Fibroblast of skin of back (primary cell): ENCODE measurements at places on chromosomes 11 and 22.

DNA sequence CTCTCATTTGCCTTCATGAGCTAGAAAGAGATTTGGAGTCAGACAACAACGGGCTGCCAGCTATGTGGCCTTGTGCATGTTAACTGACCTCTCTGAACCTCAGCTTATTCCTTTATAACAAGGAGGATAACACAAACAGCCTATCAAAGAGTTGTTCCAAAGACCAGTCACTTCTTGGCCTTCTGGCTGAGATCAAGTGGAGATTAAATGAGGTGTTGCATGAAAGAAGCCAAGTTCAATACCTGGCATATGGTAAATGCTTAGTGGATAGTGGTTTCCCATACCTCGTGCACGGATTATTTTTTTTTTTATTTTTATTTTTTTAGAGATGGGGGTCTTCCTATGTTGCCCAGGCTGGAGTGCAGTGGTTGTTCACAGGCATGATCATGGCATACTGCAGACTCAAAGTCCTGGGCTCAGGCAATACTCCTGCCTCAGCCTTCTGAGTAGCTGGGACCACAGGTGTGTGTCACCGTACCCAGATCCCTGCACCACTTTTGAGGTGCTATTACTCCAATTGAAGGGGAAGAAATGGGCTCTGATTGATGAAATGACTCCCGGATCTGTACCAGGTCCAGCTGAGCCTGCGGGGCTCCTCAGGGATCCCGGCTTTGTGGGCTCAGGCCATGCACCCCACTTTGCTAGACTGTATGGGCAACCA is 4.9 kb downstream of the LGALS1 start:
- DNase-seq: peak; percentile 20

- DNase-seq: peak; percentile 67
These were observed 23.2 kb upstream of the BIRC3 start for GRCh38 chr11:102293873-102294601.

DNA sequence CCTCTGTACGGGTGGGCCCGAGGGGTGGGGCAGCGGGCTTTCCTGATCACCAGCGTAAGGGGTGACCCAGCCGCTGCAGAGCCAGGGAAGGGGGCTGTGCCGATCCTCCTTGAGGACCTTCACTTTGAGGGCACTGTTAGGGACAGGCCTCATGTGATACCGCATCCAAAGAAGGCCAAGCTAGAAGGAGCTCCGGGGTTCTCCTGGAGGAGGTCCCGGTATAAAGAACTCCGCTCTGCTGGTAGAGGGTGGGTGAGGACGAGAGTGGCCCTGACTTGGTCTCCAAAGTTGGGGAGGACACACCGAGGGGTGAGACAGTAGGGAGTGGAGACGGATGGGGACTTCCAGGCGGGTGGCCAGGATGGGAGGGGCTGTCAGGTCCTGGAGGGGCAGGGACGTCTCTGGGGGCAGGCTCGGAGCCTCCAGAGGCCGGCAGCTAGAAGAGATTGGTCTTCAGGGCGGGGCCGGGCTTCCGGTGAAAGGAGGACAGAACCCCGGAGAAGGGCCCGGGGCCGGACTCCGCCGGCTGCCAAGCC is 4.6 kb downstream of the PHOX2A start:
- DNase-seq: peak; percentile 71

DNA sequence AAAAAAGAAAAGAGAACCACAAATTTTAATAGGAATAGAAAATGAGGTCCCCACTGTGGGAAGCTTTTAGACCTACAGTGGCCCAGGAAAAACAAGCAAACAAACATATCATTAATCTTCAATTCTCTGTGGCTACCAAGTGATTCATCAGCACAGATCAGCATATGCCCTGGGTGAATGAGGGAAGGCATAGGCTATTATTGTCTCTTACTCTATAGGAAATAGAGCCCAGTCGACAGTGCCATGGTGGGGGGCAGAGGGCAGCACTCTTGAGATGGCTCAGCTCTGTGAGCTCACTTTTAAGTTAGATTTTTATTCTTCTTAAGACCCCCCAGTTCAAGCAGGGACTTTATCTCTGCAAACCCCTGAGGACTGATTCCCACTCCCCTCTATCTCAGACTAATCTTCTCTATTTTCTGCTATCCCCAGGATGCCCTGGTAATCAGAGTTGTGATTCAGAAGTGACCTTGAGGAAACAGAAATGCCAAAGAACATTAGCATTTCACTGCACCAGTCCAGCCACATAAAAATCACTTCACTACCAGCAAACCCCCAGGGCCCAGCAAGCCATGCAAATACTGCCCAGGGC is 9.5 kb upstream of the FEZ1 start:
- no peak for DNase-seq

GRCh38 chr11:66069715-66070603 is at the start of gene PACS1:
TSS of gene PACS1 (plus strand) at chr11:66070272. CDS start at chr11:66070487, 215 bp downstream.
- DNase-seq: peak; percentile 80

GRCh38 chr11:441418-442274 is at the start of gene ANO9:
TSS of gene ANO9 (minus strand) at chr11:442011. CDS start at chr11:441926, 85 bp downstream.
- no peak for DNase-seq

DNA sequence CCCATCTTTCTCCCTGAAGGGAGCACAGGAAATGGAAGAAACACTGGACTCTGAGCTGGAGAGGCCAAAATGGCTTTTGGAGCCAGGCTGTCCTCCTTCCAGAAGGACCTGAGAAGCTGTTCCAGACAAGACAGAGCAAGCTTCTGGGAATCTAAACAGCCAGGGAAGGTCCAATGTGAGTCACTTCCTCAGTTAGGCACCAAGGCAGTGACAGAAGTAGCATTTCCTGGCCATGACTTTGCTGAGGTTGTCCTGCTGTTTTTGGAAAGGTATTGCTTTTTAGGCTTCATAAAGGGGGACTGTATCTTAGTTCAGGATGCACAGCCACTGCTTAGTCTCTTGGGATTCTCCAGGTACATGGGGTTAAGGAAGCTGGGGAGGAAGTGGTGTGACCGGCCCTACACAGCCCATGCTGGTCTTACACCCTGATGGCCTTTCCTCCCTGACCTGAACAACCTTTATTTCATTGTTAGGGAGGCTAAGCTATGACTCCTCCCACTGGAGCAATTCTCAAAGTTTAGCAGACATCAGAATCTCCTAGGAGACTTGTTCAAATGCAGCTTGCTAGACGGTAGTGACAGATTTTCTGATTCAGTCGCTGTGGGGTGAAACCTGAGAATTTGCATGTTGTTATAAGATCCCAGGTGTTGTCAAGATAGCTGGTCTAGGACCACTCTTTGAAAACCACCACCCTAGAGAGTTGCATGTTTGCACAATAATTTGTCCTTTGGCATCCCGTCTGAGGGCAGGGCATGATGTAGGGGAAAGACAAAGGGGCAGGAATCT is 6.8 kb upstream of the INSC start:
- DNase-seq: peak; percentile 78

- peak; percentile 76 for DNase-seq
These were observed 13.7 kb downstream of the ARHGEF17 start for GRCh38 chr11:73321604-73322381.

DNA sequence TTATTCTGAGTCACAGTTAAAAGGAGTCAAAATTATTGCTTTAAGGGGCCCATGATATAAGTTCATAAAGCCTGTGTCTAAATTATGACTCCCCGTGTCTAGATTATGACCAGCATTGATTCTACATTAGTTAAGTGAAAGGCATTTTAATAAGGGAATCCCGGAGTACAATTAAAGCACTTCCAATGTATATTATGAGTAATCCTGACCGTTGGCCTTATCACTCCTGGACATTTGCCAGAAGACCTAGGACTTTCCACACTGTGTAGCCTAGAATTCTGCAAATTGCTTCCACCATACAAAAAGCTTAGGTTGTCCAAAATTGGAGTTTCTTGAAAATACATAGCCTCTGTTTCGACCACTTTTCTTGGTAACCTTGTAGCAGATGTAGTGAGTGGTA is 1292.6 kb downstream of the LRRC4C start:
- DNase-seq: no peak

DNA sequence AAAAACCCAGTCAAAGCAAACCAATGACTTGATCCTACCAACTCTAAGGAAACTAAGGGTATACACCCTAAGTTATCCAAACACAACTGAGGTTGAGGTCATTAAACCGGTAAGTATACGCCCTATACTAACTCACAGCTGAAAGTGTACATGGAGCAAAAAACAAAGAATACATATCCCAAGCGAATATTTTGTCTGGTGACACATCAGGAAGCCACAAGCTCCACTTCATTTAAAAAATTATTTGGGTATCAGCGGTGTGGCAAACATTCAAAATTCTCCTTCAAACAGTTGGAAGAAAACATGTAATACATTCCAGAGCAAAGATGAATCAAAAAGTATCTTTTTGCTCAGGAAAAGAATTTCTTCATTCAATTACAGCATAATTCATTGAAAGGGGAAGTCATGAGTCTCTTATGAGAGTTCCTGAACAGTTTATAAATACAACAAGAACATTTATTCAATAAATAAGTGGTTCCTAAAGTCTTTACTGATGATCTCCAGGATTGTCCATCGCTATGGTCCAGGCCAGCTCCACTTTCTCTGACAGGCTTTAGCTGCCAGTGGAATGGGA is 4.5 kb upstream of the JAML start:
- peak; percentile 15 for DNase-seq

GRCh38 chr11:117877120-117877784 is 794 bp upstream of the FXYD6 start:
- no peak for DNase-seq

- no peak for DNase-seq
These were observed 49.3 kb upstream of the RDX start for GRCh38 chr11:110345743-110346142.

DNA sequence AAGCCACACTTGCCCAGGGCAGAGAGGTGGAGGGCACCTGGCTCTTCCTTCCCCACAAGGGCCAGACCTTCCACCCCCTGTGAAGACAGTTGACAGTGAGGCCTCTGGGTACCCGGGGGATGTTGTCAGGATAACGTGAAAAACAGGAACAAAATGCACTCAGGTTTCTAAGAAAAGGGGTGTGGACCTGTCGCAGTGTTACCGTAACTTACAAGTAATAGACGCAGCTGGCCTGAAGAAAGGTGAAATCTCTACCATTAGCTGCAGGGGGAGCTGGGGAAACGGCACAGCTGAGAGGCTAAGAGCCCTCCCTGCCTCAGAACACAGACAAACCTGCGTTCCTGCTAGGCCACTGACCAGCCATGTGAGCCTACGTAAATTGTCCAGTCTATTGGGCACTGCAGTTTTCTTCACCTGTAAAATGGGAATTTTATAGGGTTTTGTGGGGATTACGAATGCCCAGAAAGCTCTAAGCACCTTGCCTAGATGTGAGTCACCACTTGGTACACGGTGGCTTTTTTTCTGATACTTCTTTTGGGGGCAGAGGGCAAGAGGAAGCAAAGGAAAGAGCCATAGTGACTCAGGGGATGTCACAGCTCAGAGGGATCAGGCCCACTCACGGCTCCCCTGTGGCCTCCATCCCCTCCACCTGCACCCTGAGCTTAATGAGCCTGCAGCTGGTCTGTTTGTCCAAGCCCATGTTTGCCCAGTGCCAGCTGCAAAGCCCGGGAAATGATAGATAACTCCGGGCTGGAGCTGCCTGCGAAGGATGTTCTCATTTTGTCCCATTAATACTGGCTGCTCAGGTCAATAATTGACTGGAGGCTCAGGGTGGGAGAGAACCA is 18.4 kb upstream of the CABP7 start:
- no peak for DNase-seq

- DNase-seq: peak; percentile 48
These were observed 156.8 kb downstream of the C11orf91 start for GRCh38 chr11:33543823-33544222.

DNA sequence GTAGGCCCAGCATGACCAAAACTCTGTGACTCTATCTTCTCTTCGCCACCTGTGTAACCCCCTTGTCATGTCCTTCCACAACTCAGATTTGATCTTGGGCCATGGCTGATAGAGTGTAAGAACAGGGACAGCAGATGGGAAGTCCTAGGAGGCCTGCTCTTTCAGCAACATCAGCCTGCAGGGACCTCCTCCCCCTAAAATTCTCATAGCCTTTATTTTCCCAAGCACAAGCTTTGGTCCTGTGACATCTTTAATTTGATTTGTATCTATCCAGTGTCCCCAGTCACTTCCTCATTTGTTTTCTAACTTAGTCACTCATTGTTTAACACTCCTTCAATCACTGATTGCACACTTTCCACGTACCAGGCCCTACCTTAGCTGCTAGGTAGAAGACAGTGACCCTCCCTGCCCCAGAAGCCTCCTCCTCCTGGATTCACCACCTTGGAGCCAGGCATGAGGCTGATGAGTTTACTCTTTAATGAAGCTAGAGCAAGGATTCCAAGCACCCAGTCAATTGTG is 5.3 kb downstream of the UBQLN3 start:
- no peak for DNase-seq

GRCh38 chr11:102793677-102794290 is 4.2 kb downstream of the MMP1 start:
- no peak for DNase-seq

DNA sequence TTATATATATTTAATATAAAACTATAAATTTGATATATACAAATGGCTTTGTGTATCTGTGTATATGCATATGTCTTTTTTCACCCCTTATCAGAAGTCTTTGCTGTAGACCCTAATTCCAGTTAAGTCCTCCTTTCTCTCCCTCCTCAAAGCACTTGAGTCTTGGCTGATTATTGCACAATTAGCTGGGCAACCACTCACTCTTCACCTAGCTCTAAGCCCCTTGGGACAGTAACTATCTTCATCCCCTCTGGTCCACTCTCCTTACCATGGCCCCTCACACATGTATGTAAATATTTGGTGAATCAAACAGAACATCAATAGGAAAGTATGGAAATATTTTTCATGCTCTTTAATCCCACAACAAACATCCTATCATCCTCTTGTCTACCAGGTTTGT is 909 bp upstream of the OR5B21 start:
- DNase-seq: no peak

GRCh38 chr11:20459865-20460264 is 72.3 kb downstream of the PRMT3 start:
- DNase-seq: no peak

DNA sequence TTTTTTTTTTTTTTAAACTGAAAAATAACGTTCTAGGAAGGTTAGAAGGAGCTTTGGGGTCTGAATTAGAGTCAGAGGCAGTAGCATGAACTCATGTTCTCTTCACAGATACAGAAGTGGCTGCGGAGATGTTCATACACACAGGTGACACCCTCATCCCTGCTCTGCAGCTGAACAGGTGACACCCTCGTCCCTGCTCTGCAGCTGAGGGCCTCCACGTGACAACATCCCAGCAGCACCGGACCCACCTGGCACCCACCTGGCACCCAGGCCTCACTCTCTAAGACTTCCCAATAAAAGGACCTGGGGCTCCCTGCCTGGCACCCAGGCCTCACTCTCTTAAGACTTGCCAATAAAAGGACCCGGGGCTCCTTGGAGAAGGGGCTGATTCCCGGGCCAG is 19.8 kb downstream of the DRD4 start:
- no peak for DNase-seq

DNA sequence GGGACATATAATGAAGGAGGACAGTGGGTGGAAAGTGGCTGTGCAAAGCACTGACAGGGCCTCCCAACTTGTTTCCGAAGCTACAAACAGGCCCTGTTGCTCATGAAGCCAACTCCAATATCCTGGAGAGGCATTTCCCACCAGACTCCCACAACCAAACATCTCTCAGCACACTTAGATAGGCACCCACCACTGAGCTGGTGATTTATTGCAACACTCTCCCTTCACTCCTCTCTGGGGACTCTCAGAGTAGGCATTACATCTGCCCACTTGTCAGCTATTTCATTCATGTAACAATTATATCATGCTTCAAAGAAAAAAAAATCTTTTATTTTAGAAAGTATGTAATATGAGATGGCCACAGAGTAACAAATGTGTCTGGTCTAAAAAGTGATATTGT is 32.1 kb upstream of the PPP2R1B start:
- DNase-seq: no peak
